ENCODE measurements at places on chromosomes 4 and X.

DNA sequence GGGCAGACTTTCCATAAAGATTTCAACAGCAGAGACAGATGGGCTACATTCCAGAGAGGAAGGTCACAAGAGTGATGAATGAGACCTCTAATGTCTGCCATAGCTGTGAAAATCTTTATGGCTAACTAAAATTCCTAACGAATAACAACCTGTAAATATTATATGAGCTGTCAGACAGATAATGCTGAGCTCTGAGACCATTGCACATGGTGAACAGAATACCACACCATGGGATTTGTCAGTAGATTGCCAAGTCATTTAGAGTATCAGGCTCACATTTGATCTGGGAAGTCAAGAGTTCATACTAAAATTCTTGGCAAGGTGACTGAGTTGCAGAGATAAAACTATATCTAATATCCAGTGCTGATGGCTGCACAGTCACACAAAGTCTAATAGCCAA is 259.2 kb upstream of the FTHL17 start:
- DNase-seq = no peak

- DNase-seq = no peak
Observed at GRCh38 chr4:75545526-75545925, 10.3 kb upstream of the ODAPH start.

DNA sequence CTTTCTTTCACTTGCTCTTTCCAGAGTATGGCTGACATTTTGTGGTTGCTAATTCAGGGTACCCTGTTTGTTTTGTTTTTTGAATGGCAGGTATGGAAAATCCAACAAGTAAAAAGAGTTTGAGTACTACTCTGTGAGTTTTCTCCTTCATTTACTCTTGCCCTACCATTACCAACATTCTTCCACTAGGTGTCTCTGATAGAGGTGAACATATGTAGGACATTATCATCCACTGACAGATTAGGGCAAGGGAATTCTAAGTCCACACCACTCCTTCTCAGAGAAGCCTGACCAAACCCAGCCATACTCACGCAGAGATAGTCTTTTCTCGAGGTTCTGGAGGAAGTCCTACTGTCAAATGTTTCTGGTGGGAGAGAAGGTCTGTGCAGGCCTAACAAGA is 36.7 kb upstream of the HDAC8 start:
- DNase-seq = no peak

GRCh38 chrX:1481636-1482529 is 29.2 kb upstream of the ASMTL start:
- DNase-seq = peak; percentile 82

DNA sequence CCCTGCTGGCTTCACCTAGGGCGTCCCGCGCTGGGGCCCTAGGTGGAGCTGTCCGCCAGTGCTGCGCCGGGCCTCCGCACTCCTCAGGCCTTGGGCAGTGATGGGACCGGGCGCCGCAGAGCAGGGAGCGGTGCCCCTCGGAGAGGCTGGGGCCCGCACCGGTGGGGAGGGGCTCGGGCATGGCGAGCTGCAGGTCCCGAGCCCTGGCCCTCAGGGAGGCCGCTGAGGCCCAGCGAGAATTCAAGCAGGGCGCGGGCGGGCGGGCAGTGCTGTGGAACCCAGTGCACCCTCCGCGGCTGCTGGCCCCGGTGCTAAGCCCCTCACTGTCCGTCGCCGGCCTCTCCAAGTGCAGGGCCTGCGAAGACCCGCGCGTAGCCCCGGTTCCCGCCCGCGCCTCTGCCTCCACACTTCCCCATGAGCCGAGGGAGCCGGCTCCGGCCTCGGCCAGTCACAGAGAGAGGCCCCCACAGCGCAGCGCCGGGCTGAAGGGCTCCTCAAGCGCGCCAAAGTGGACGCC is 565.1 kb upstream of the NDST4 start:
- no peak for DNase-seq

DNA sequence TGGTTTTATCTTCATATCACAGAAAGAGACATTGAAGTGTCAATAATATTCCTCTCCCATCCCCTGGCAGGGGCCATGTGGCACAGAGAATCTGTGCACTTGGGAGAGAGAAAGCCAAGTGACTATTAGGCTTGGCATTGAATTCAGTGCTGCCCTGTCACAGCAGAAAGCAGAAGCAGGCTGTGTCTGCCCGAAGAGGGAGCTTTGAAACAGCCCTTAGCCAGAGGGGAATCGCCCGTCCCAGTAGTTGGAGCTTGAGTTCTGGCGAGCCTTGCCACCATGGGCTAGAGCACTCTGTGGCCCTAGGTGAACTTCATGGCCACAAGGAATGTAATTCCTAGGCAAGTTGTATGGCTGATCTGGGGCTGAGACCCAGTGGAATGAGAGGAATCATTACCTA is 282.5 kb upstream of the PCDH10 start:
- DNase-seq = no peak

DNA sequence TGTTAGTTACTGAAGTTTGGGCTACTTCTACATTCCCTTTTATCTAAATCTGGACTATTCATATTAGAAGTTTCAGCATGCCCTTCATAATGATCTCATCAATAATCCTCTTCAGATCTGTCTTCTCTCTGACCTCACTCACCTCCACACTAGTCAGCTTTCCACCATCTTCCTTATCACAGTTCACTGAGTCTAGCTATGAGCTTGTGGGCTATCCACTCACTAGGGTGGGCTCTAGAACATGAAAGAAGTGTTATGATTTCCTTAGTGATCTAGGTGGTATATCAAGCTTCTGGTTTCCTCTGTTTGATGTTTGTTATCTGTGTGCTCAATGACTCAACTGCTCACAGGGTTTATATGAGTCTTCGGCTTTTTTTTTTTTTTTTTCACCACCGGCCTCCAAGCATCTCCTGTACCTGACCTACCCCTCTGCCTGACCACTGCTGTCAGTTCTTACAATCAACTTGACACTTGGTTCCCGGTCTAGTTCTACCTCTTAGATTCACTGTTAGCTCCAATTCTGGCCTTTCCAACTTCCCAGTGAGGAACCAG is 103.1 kb downstream of the PAPSS1 start:
- DNase-seq = no peak

- no peak for DNase-seq
Observed at GRCh38 chr4:109444182-109444844, 10.7 kb downstream of the SEC24B start.

DNA sequence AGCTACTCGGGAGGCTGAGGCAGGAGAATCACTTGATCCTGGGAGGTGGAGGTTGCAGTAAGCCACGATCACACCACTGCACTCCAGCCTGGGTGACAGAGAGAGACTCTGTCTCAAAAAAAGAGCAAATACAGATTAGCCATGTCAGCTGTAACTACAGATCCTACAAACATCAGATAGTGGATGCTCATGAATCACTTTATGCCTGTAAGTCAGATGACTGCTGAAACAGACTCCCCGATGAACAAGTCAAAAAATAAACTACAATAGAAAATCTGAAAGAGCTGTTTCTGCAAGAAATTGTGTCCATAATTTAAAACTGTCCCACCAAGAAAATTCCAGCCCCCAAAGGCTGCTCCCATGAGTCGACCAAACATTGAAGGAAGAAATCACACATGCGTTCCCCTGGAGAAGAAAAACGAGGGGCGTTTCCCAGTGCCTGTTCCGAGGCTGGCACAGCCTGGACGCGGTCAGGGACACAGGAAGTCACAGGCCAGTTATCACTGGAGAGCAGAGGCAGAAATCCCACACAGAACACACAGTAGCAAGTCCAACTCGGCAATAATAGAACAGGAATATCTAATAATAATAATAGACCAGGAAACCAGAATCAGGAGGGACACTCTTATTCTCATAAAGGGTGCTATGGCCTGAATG is 30.0 kb upstream of the GTPBP6 start:
- DNase-seq = no peak

- no peak for DNase-seq
Observed at GRCh38 chr4:6188687-6189305, 11.6 kb downstream of the JAKMIP1 start.

DNA sequence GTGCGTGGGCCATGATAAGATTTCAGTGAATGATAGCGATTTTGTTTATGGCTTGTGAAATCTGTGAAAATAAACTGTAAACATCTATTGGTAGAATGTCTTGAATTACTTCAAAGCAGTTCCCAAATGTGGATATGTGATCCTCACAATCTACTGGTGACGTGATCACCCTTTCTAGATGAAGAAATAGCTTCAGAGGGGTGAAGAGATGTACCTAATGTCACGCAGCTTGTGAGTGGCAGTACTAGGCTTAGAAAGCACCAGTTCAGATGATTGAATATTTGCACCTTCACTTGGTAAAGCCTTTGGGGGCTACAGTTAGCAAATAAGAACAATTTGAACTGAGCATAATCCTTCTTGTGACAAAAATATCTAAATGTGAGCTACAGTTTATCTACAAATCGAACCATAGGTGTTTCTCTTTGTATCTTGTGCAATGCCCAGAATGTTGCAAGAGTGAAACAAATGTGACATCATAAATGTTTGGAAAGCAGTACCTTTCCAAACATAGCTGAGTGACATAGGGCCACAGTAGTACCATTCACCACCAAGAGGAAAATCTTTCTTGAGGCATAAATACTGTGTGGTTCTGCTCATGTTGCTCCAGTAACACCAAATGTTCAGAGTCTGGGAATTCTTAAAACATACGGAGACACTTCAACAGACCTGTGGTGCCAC is 14.2 kb downstream of the PAK3 start:
- DNase-seq = no peak

GRCh38 chr4:18033111-18034085 is 11.8 kb upstream of the LCORL start:
- no peak for DNase-seq

- no peak for DNase-seq
Observed at GRCh38 chr4:185390941-185391340, 4.8 kb downstream of the LRP2BP start.

DNA sequence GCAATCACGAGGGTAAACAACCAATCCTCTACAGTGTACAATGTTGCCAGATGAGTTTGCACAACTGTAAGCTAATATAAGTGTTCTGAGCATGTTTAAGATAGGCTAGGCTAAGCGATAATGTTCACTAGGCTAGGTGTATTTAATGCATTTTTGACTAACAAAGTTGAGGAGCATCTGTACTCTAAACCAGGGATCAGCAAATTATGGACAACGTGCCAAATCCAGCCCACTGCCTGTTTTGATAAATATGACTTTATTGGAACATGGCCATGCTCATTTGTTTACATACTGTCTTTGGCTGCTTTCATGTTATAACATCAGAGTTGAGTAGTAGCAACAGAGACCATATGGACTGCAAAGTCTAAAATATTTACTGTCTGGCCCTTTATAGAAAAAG is 46.3 kb upstream of the ARHGEF6 start:
- DNase-seq = no peak
